Cardiac fibroblast (primary cell): ENCODE measurements at places on chromosomes 11 and 22.

DNA sequence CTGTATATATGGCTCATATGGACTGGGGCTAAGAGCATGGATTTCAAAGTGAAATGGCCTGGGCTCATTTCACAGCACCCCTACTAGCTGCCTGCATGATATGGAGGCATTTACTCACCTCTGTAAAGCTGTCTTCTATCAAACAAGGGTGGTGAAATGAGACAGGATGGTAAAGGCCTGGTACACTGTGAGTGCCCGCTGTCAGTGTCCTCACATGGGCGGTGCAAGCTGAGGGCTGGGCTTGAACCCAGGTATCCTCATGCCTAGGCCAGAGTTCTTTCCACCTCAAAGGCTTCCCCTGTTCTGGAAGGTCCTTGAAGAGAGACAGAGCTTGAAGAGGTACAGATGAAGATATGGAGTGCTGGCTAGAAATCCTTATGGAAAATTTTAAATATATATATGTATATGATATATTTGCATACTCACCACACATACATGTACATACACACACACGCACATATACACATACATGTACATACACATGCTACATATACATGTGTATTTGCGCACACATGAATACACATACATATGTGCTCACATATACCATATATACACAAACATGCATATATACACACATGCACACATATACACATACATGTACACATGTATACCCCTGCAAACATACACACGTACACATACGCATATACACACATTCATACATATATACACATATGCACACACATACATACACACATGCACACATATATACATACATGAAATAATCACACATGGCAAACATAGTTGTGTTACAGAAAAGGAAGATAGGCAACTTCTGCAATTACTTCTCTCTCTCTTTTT, 44.7 kb downstream of the MICAL2 start:
- no peak for DNase-seq

GRCh38 chr22:20573833-20574615, 66.6 kb downstream of the MED15 start:
- no peak for DNase-seq

DNA sequence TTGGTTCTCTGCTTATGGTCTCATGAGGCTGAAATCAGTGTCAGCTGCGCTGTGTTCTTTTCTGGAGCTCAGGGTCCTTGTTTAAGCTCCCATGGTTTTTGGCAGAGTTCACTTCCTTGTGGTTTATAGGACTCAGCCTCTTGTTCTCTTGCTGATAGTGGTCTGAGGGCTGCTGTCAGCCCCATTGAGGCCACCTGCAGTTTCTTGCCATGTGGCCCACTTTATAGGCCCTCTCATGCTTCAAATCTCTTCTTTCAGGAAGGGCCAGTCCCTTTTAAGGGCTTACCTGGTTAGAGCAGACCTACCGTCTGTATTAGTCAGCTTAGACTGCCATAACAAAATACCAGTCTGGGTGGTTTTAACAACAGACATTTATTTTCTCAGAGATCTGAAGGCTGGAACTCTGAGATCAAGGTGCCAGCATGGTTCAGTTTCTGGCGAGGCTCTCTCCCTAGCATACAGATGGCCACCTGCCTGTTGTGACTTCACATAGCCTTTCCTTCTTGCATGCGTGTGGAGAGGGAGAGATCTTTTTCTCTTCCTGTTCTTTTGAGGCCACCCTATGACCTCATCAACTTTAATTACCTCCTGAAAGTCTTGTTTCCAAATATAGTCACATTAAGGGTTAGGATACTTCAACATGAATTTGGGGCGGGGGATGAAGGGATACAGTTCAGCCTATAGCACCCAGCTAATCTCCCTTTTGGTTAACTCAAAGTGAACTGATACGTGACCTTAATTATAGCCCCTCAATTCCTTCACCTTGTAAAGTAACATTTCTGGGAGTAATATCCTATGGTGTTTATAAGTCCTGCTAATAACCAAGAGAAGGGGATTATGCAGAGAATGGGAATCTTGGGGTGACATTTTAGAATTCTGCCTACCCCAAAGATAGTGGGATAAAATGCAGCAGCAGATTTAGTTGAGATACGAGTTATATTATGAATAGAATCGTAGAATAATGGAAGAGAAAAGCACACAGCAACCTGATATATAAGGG, 131.8 kb downstream of the UVRAG start:
- peak; percentile 67 for DNase-seq

- DNase-seq = no peak
Measured at GRCh38 chr11:8731647-8732323, 49.2 kb downstream of the RPL27A start.
